CD4-positive, alpha-beta T cell treated with Interleukin-6 at 100 ng/mL for 8 hours (primary cell): ENCODE measurements at places on chromosomes 6 and 20.

DNA sequence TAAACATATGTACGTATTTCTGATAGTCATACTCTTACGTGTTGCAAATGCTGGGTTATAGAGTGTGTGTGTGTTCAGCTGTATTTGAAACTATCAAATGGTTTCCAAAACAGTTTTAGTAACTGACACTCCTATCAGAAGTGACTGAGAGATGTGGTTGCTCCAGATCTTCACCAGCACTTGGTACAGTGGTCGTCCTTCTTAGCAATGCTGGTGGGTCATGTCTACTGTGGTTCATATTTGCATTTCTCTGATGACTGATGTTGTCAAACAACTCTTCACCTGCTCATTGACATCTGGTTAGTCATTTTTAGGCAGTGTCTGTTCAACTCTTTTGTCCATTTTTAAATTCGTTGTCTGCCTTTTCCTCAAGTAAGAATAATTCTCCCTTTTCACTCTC is 259.3 kb downstream of the KIF16B start:
- no peak for DNase-seq

DNA sequence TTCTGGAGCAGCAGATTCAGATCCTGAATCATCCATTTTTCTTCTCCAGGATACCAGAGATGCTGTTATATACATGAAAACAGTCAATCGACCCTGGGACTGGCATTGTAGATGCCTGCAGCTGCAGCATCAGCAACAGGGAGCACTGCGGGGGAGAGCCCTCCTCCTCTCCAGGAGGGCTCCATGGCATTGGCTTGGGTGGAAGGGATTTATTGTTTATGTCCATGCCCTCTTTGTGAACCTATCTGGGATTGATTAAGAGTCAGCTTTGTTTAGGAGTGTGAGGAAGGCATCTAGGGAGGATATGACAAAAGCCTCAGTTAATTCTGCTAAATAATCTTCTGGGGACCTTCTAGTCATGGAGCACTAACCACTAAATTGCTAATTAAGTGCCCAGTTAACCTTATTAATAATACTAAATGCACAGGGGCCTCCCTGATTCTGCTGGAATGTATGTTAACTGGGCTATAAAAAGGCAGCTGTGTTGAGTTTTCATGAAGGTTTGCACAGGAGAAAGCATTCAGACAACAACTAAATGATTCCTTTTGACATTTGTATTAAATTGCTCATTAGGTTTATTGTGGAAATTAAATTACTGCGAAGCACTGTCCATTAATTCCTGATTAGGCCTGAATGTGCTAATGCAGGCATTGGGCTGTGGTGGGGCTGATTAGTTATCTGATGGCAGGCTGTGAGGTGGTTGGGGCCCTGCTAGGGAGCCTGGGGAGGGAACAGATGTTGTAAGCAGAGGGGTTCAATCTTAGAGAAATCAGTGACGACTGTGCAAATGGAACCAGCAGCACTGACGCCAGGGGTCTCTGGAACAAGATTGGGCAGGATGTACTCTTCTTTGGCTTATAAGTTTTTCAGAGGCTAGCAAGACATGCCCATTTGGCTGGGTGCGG is 57.6 kb downstream of the IMPG1 start:
- no peak for DNase-seq

- no peak for DNase-seq
Observed at GRCh38 chr6:5394280-5394679, 133.0 kb downstream of the FARS2 start.

- no peak for DNase-seq
Observed at GRCh38 chr6:119720160-119720559, 370.6 kb upstream of the MAN1A1 start.

DNA sequence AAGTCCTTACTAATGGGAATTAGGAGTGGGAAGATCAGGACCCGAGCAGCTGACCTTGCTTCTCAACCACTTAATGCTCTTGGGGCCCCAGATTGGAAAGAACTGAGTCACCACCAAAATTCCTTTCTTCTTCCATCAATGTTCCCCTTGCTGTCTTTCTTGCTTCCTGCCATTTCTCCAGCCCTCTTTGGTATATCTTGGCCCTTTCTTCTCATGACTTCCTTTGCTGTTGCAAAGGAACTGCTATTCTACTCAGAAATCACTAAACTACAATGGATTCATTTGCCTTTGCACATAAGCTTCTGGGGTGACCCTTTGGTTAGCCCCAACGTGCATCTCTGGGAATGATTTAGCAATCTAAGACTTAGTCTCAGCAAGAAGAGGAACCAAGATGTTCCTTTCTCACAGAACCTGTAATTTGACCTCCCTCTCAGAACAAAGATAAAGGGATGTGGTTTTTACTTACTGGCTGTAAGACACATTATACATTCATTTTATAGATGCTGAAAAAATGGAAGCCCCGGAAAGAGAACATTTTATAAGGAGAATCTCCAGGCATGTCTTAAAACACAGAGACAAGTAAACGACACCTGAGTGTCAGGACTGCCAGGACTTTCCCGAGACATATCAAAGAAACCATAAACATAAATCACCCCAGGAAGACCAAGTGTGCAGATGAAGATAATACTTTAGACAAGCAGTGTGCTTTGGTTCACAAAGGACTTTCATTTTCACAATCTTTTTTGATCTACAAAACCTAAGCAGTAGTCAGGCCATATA is 99.0 kb upstream of the TNFAIP3 start:
- peak; percentile 31 for DNase-seq

DNA sequence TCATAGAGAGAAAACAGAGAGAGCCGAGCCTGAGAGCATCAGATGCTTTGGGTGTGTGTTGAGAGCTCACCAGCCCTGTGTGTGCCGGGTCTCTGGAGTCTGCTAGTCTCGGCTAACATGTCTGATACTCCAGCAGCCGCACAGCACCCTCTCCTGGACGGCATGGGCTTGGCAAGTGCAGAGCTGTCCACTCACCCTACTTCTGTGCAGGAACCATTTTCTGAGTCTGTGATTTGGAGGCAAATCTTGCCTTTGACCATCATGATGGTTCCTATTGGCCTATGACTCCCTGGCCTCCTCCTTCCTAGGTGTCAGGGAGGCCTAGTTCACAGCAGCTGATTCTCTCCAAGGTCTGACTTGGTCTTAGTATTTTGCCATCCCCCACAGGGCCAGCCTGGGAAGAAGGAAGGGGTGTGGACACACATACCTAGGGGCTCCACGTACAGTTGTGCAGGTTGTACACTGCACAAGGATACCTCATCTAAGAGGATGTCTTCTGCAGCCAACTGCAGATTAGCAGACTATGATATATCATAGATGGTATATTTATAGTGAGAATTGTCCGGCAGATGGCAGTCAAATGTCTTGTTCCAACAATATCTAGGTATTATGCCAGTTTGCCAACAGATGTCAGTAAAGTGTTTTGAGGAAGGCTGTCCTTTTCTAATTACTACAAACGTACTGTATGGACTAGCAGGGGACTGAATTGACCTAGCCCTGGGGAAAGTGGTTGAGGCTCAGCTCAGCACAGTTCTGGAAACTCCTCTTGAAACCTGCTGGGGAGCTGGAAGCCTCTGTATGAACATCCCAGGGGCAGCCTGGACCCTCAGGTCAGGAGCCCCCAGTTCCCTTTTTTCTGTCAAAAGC is 13.0 kb downstream of the FGD2 start:
- DNase-seq = peak; percentile 92

DNA sequence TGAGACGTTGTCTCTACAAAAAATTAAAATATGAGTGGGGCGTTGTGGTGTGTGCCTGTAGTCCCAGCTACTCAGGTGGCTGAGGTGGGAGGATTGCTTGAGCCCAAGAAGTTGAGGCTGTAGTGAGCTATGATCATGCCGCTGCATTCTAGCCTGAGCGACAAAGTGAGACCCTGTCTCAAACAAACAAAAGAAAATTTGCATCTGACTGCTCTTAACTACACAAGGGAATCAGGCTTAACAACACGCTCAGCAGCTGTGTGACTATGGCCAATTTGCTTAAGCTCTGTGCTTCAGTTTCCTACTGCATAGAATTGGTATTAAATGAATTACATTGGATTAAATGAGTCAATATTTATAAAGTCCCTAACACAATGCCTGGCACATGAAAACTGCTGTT is 24.3 kb upstream of the MRPS10 start:
- no peak for DNase-seq

GRCh38 chr20:17663486-17663885 is 18.6 kb downstream of the RRBP1 start:
- DNase-seq = no peak

GRCh38 chr20:59123678-59124255 is 39.9 kb upstream of the ZNF831 start:
- DNase-seq = no peak

DNA sequence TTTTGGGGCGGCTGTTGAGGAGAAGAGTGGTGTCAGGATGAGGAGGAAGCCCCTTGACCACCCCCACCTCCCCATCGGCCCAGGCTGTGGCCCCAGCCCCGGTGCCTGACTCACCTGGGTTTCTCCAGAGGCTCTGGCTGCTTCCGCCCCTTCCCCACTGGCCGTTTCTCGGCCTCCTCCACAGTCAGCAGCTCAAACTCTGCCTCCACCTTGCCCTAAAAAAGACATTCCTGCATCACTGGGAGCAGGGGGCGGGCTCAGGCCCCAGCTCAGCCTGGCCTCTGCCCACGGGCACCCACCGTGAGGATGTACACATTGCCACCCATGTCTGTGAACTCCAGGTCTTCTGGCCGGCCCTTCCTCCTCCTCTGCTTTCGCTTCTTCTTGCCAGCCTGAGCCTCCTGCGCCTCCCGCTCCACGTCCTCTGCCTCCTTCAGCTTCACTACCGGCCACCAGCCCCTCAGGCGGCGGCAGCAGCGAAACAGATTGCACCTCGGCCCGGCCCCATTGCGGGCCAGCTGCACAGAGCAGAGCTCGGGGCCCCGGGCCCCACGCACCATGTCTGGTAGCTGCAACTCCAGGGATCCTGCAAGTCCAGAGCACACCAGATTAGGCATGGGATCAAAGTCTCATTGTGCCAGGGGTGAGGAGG is 17.3 kb downstream of the ERGIC3 start:
- no peak for DNase-seq

GRCh38 chr6:143642403-143642802 is 35.4 kb upstream of the PHACTR2 start:
- DNase-seq = no peak

GRCh38 chr6:119132261-119132981 is 54.0 kb upstream of the FAM184A start:
- no peak for DNase-seq

DNA sequence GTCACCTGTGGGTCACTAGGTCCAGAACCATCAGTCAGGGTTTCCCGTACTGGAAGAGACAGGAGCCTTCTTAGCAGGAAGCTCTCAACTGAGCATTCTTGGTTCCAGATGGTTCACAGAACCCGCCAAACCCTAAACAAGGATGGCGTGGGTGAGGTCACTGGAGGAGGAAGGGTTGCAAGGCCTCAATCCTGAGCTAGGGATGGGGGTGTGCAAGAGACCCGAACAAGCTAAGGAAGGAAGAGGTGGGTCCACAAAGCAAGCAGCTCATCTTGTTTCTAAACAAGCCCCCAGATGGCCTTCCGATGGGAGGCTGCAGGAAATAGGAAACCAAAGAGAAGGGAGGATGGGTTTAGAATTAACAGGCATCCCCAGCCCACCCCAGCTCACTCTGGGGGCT is 92.7 kb downstream of the PREX1 start:
- no peak for DNase-seq

- peak; percentile 80 for DNase-seq
Observed at GRCh38 chr6:2245103-2245876, at the start of gene GMDS. TSS of gene GMDS (minus strand) at chr6:2245605.

DNA sequence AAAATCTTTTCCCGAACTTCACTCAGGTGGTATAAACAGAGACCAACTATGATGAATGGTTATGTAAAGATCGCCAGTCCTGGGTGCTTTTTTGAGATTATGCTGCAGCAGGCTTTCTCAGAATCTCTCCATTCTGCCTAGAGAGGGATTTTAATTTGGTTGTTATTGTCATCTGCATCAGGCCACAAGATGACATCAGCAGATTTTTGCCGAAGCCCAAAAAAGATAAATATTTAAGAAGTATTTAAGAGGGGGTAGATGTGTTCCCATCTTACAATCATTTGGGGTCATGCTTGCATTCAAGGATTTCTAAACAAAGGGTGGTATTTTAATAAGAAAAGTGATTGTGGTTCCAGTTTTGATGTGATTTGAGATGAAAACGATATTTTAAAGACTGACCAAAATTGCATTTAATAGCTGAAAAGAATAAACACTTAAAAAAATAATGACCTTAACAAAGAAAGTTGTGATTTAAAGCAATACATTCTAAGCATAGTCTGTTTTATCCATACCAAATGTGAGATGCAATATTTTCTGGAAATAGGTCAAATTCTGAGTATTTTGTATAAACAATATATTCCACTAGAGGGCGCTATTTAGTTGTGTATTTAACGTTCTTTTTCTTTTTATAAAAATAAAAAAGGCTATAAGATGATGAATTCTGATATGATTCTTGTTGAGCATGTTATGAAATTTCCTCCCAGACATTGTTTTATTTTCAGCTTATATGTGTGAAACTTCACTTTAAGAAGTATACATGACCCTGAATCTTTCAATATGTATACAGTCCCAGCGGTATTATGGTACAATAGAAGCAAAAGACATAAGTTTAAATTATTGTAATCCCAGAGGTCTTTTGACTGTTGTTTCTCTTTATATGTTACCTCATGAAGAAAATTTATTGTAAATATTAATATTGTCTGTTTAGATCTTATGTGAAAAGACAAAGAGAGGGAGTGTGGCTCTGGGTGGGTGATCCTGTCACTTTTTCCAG is 51.0 kb upstream of the ZFP64 start:
- no peak for DNase-seq

DNA sequence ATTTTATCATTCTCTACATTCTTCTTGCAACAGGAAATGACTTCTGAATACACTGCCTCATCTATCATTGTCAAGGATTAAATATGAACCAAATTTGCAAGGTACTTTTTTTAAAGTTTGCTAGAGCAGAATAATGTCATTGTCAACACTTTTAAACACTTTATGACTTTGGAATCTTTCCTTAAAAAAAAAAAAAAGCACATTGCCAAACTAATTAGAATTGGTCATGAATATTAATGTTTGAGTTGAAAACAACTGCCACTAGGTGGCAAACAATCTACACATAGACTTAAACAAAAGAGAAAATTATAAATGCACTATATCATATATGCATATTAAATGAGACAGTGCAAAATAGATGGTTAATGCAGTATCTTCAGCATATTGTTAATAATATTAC is 32.5 kb upstream of the TMEM244 start:
- DNase-seq = peak; percentile 15
